Esophagus squamous epithelium (tissue), 5 donors: ENCODE measurements at places on chromosomes 16 and 17. TPM values are rescaled to one million over a fixed set of nuclear protein-coding genes. Genes with fewer than 3 reads are reported as not detected.

DNA sequence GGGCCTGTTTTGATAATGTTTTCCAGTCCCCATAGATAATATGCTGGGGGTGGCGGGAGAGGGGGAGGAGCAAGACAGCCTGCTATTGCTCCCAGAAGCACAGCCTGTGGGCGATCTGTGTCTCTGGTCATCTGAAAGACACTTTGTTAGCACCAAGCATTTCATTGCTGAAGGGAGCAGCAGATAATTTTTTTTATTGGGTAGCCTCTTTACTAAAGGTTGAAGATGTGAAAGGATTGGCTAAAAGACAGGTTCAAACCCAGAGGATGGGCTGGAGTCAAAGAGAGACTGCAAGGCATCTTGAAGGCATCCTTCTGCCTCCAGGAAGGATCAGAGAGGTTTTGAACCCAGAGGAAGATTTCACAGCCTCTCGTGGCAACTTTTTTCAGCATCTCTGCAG is 60.6 kb downstream of the C17orf67 start:
- no peak for DNase-seq

The RSPRY1 gene
- total RNA-seq = 22.1 TPM

DNA sequence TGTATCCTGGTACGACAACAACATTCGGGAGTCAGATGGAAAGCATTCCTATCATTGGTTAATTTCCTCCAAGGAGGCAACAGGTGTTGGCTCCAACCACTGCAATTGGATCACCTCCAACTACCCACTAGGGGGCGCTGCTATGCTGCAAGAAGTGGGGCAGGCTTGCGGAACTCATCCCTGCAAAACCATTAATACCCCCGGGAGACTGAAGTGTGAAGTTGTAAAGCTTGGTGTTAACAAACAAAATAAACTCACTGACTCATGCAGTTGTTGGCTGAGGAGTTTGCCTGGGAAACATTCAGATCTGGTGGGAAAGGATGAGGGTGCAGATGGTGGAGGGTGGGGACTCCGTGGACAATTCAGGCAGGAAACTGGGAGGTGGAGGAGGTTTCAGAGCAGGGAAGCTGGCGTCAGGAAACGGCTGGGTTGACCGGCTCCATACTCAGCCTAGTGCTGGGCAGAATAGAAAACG is 84.9 kb downstream of the HS3ST2 start:
- no peak for DNase-seq

The TEKT3 gene
- 0.83 TPM for total RNA-seq

GRCh38 chr16:22296225-22297113 is 740 bp upstream of the POLR3E start:
- no peak for DNase-seq
